Muscle of back (tissue), 13 donors: ENCODE measurements at places on chromosomes 4 and X. TPM values are rescaled to one million over a fixed set of nuclear protein-coding genes. Genes with fewer than 3 reads are reported as not detected.

- DNase-seq = no peak
Observed at GRCh38 chr4:86089781-86090323, 270.0 kb downstream of the MAPK10 start.

DNA sequence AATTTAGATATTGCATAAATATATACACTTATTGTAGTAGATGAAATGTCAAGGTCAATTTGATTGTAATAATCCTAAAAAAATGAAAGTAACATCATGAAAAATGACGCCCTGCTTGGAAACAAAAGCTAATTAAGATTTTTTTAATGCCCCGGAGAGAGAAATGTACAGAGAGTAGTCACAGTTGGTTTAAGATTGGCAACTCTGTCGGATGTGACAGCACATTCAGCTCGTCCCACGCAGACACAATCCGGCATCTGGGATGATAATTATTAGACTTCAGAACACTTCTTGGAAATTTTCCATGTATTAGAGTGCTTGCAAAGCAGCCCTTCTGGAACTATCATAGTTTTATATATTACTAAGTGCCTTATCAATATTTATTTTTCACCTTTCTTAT lies 478.0 kb downstream of the PDHA2 start:
- DNase-seq = peak; percentile 2

- DNase-seq = no peak
Observed at GRCh38 chr4:40283413-40283812, 51.7 kb upstream of the CHRNA9 start.

DNA sequence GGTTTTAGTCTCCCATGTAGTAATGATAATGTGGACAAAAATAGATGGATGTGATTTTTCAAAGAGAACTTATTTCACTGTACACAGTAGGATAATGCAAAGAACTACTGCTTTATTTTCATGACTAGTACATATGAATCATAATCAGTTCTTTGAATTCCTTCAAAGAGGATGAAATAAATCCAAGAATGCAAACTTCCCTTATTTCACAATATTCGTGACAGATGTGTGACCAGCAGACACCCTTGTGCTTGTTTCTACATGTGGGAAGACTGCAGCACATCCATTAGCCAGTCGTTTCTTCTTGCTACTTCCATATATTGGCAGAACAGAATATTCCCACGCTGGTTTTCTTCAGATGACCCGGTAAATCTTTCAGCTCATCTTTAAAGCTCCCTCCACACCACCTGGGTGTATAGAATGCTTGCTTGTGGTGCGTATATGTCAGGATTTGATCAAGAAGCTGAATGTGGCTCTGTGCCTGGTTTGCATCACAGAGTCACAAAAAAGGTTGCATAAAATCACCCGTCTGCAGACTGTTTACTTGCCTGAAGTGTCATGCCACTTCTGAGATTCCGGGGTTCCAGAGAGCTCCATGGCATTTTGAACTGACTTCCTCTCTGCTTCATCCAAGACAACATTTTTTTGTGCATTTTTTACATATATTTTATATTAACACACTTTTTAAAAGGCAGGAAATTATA lies 47.7 kb upstream of the FAT4 start:
- no peak for DNase-seq

DNA sequence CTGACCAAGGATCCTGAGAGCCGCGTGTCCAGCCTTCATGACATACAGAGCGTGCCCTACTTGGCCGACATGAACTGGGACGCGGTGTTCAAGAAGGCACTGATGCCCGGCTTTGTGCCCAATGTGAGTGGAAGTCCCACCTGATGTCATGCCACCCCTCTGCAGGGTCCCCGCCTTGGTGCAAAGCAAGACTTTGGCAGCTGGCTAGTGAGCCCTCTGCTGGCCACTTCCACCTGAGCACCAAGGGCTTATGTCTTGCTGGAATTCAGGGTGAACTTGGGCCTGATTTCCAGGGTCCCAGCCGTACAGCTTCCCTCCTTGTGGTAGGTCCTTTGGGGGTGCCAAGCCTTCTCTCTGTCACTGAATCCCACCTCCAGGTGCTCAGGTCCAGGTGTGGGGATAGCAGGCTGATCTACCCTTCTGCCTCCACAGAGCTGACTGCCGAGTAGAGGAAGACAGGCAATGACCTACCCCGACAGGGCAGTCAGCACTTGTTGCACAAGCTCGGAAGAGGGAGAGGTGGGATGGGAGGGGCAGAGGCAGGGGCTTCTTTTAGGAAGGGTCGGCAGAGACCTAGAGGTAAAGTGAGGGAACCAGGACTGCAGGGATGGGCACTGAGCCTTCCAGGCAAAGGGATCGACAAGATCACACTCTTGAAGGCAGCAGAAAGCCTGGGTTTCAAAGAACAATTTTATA lies 248.1 kb downstream of the EVC2 start:
- no peak for DNase-seq

GRCh38 chr4:20529691-20530090 lies 170.6 kb upstream of the PACRGL start:
- no peak for DNase-seq

- no peak for DNase-seq
Observed at GRCh38 chrX:24203072-24203808, 53.7 kb downstream of the ZFX start.

GRCh38 chr4:15132739-15133138 lies 130.5 kb downstream of the CPEB2 start:
- no peak for DNase-seq

DNA sequence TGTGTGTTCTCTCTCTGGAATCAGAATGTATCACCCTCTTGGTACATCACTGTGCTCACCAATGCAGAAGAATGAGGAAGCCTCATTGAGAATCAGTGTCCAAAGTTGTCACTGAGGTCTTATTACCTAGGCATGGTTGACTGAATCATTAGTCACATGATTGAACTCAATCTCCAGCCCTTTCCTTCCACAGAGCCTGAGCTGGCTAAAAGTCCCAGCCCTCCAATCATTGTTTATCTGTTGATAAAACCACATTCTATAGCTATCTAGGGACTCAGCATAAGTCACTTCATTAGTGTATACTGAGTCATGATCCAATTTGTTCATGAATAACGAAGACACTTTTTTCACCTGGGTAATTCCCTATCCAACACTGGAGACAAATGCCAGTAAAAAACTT lies 396.8 kb downstream of the TRAM1L1 start:
- no peak for DNase-seq

DNA sequence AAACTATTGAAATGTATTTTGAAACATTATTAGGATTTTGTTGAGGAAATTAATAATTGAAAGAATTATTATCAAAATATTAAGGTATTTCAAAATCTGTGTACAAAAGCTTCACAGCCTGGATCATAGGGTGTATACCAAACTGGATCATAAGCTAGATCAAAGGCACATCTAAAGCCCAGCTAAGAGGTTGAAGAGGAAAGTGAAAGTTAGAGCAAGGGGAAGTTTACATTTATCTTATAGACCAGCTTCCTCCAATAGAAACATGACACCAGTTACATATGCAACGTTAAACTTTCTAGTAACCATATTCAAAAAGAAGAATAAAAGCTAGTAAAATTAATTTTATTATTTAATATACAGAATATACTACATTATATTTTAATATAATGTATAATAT lies 227.2 kb upstream of the BMP3 start:
- DNase-seq = no peak

GRCh38 chrX:23435108-23435507 lies 100.5 kb downstream of the PTCHD1 start:
- peak; percentile 4 for DNase-seq

- DNase-seq = no peak
Observed at GRCh38 chrX:152733261-152733975, at the start of the genes CSAG1 and MAGEA12. CSAG1 (minus strand) TSS chrX:152733721; CDS start chrX:152732460, 1,261 bp downstream. MAGEA12 (plus strand) TSS chrX:152733757; CDS start chrX:152736162, 2,405 bp downstream.

GRCh38 chr4:153570228-153570973 lies 104.2 kb downstream of the TMEM131L start:
- DNase-seq = no peak

GRCh38 chrX:132292793-132293192 lies 73.5 kb upstream of the RAP2C start:
- peak; percentile 78 for DNase-seq

GRCh38 chrX:146615628-146616348 lies 193.8 kb upstream of the CXorf51B start:
- DNase-seq = no peak

DNA sequence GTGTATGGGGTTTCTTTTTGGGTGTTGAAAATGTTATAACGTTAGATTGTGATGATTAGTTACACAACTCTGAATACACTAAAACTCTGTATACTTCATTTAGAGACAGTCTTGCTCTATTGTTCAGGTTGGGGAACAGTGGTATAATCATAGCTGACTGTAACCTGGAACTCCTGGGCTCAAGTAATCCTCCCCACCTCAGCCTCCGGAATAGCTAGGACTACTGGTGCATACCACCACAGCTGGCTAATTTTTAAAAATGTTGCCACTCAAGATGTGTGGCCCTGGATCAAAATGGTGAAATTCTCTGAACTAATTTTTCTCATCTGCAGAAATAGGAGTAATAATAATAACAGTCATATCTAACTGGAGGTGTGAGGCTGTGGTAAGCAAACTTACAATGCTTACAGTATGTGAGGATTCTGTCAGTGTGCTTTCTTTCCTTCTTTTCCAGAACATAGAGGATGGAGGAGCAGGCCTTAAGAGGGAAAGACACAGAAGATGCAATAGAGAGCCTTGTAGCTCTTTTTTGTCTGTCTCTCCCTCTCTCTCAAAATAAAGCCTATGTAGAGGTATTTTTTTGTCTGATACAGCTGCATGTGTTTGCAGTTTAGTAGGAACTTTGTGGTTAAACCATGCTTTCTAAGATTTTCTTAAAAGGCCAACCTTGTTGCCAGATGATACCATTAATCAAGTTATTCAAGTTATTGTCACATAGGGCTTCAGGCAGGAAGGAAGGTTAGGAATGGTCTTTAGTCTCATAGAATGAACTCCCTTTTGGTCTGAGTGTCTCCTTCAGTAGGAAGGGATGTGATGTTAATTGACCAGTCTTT lies 7.5 kb downstream of the ADD1 start:
- DNase-seq = no peak

GRCh38 chr4:85929961-85930665 lies 429.7 kb downstream of the MAPK10 start:
- DNase-seq = no peak

DNA sequence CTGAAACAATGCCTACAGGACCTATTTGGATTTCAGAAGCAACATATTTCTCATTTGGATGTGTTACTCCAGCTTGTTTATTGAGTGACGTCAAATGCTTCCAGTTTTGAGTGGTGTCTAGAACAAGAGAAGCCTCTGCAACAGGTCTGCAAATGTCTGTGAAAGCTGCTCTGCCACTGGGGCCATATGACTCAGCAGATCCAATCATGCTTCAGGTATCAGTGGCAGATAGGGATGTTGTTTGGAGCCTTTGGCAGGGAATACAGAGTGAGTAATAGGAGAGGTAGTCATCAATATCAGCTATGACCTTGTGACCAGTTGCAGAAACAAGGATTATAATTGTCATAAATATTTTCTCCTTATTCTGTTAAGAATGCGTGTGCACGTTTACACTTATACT lies 141.1 kb upstream of the ZXDA start:
- no peak for DNase-seq

- no peak for DNase-seq
Observed at GRCh38 chr4:165060938-165061337, 7.3 kb downstream of the TRIM75 start.

DNA sequence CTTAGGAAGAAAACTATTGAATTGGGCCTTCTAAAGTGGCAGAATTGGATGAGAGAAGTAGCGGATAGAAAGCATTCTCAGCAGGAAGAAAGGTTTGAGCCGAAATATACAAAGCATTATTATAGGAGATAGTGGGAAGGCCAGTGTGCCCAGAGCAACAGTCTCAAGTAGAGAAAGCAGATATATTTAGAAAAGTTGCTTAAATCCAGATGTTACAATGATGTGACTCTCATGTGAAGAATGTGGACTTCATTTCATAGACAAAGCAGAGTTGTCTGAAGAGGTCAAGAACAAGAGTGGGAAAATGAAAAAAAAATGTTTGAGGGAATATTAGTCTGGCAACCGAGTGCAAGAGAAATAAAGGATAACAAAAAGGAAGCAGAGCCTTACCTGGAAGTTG lies 66.9 kb downstream of the SYNPO2 start:
- DNase-seq = no peak

GRCh38 chr4:11038926-11039325 lies 354.4 kb upstream of the CLNK start:
- DNase-seq = no peak

DNA sequence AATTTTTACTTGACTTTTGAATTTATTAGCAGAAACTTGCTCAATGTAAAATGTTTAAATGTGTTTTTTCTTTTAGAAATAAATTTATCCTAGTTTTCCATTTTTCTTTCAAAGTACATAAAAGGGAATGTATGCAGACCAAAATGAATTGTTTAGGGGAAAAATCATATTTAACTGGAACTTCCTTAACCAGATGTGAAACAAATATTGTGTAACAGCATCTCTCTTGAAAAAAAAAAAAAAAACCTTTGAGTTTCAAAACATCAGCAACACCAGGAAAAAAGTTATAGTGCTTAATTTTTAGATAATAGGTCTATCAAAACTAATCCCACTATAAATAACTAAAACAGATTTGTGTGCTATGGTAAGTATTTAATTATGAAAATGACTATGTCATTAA lies 14.5 kb upstream of the CCNA2 start:
- no peak for DNase-seq

DNA sequence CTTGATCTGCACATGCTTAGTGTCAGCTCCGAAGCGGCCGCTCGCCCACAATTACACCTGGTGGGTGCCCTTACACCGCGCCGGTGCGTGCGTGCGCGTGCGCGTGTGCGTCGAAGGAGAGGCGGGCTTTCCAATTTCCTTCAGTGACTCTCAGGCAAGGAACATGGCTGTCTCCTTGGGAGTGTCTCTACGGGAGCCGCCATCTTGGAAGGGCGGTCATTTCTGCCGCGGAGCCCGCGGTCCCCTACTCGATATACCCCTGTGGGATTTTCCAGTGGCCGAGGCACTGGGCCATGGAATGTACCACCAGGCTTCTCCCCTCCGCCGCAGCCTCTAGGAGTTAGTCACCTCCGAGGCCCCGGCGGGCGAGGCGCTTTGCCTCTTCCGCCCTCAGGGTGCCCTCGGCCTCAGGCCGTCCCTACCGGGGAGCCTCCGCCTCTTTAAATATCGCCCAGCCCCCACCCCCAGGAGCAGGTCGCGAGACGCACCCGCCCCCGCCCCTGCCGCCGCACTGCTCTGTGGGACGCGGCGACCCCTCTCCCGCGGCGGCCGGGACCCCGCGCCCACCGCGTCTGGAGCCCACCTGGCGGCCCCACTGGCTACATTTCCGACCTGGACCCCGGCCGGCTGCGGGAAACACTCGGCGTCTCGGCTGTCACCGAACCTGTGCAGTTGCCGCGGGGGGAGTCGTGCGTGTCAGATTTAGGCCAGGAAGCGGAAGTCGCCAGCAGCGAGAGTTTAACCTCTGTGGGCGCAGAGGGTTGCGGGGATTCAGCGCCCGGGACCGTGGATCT lies at the start of gene ZNF41:
Gene ZNF41, minus strand, starts transcription at position 711 of the 794 bp plus-strand sequence. CDS start 15,741 bp downstream, outside the sequence.
- DNase-seq = peak; percentile 94

- peak; percentile 0 for DNase-seq
Observed at GRCh38 chrX:20829665-20830491, 544.3 kb upstream of the CNKSR2 start.

GRCh38 chrX:20066968-20067708 lies 49.6 kb downstream of the MAP7D2 start:
- peak; percentile 61 for DNase-seq

The ELF2 gene
- 56.8 TPM for polyA plus RNA-seq

The DCX gene
- 22.6 TPM for polyA plus RNA-seq

The SAGE1 gene
- not detected for polyA plus RNA-seq

The CITED1 gene
- polyA plus RNA-seq = 11.4 TPM

The KLF8 gene
- 7.2 TPM for polyA plus RNA-seq

The TRIM61 gene
- 2.2 TPM for polyA plus RNA-seq

The BEND2 gene
- polyA plus RNA-seq = not detected

The TMSB15A gene
- 14.6 TPM for polyA plus RNA-seq

The TMSB15C gene
- 4.8 TPM for polyA plus RNA-seq

The FAAH2 gene
- 0.75 TPM for polyA plus RNA-seq

The GDPD2 gene
- 0.48 TPM for polyA plus RNA-seq

The ATRX gene
- polyA plus RNA-seq = 47.3 TPM

The YIPF6 gene
- polyA plus RNA-seq = 32.6 TPM

The P2RY10 gene
- 2.4 TPM for polyA plus RNA-seq
